ENCODE measurements at places on chromosomes 16 and 17.

GRCh38 chr17:57154921-57155320 is 69.9 kb downstream of the AKAP1 start:
- H3K36me3 ChIP-seq, result no peaks in the 10 kb centered on the region
- H3K4me3 ChIP-seq, result no peak overlapping the region
- DNase-seq, result no peak
- H3K4me1 ChIP-seq, result no peaks in the 10 kb centered on the region

DNA sequence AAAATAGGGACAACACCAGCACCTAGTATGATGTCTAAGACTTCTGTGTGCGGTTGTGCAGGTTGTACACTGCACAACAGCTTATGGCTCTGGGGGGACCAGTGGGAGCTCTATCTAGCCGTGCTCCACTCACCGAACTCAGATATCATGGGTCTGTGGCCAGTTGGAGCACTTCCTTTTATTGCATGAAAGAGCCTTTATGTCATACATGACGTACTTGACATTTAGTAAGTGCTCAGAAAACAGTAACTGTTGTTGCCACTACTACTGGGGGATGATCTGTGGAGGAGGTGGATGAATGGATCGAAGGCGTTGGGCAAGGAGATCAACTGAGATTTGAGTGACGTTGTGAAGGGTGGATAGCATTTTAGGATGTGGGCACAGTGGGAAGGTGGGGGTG is 368.8 kb downstream of the SNX29 start:
- DNase-seq, result no peak
- peaks cover 4% of the 10 kb centered on the region for H3K4me1 ChIP-seq
- H3K36me3 ChIP-seq, result no peaks in the 10 kb centered on the region
- H3K4me3 ChIP-seq, result no peak overlapping the region
- no peak overlapping the region for H3K27ac ChIP-seq
- H3K27me3 ChIP-seq, result no peaks in the 10 kb centered on the region

DNA sequence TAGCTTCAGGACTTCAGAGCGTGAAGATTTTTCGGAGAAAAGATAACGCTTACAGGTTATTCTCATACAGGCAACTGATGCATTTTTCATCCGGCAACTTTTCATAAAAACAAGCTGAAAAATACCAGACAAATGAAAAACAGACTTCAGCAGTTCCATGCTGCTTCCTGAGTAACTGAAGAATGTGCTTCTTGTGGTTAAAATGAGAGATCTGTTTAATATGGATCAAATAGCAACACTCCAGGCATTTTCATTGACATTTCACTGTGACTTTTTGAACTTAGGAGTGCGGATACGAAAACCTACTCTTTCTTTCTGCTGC is 705 bp upstream of the PITPNC1 start:
- H3K27ac ChIP-seq, result peak overlapping the region; percentile 91
- H3K36me3 ChIP-seq, result no peaks in the 10 kb centered on the region
- DNase-seq, result no peak
- H3K27me3 ChIP-seq, result no peaks in the 10 kb centered on the region
- peak overlapping the region; percentile 95 for H3K4me3 ChIP-seq

GRCh38 chr17:8015957-8016631 is 13.7 kb downstream of the GUCY2D start:
- H3K4me1 ChIP-seq, result peaks cover 49% of the 10 kb centered on the region
- peak overlapping the region; percentile 78 for H3K27ac ChIP-seq
- H3K4me3 ChIP-seq, result peak overlapping the region; percentile 55
- no peaks in the 10 kb centered on the region for H3K36me3 ChIP-seq

- no peaks in the 10 kb centered on the region for H3K4me1 ChIP-seq
- H3K27me3 ChIP-seq, result no peaks in the 10 kb centered on the region
- H3K36me3 ChIP-seq, result no peaks in the 10 kb centered on the region
- DNase-seq, result no peak
- no peak overlapping the region for H3K27ac ChIP-seq
Observed at GRCh38 chr16:49454426-49455180, 81.0 kb downstream of the C16orf78 start.

DNA sequence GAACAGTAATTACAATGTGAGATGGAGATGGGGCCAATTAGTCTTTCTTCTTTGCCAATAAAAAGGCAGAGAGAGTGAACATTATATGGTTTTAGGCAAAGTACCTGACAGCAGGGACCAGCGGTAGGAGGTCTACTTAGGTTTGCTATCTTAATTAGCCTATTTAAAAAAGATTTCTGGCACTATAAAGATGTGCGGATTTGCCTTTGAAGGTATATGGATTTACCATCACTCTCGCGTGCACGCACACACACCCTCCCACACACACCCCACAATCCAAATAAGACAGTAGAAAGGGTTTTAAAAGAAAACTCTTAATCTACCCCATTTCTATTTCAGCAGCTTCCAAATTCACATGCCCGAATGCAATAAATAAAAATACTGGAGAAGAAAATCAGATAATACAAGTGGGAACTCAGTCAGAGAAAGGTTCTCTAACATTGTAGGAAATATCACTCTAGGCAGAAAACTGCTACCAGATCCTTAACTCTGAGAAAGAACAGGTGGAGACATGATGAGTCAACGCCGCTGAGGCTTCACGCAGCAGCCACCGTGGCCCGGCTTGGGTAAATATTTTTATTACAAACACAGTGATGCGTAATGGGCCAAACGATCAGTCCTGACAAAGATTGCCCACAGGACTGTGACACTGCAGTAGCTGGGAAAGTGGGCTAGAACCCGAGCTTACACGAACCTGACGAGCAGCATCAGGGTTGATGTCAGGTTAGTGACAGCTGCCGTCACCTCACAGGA is 66.6 kb upstream of the AXIN2 start:
- H3K27ac ChIP-seq, result no peak overlapping the region
- no peaks in the 10 kb centered on the region for H3K27me3 ChIP-seq
- H3K4me3 ChIP-seq, result no peak overlapping the region
- H3K4me1 ChIP-seq, result no peaks in the 10 kb centered on the region
- no peaks in the 10 kb centered on the region for H3K36me3 ChIP-seq

DNA sequence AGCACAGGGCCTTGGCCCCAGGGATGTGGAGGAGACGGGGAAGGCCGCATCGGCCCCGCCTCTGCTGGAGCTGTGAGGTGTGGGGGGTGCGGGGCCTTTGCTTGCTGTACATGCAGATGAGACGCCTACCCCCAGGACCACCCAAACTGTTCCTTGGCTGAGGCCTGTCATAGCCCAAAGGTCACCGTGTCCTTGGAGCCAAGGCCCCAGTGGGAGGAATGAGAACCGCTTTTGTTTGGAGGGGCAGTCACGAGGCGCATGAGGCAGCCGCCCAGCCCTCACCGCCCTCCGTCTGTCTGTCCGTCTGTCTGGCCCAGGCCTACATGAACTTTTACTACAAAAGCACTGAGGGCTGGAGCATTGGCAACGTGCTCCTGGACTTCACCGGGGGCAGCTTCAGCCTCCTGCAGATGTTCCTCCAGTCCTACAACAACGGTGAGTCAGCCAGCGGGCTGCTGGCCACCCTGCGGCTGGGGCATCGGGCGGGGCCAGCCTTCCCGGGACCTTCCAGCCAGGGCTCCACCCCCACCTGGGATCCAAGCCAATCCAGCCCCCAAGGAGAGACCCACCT is 8.8 kb downstream of the TAX1BP3 start:
- peak overlapping the region; percentile 53 for H3K27ac ChIP-seq
- no peaks in the 10 kb centered on the region for H3K27me3 ChIP-seq
- DNase-seq, result no peak
- peaks cover 15% of the 10 kb centered on the region for H3K4me1 ChIP-seq
- H3K36me3 ChIP-seq, result peaks cover 61% of the 10 kb centered on the region
- no peak overlapping the region for H3K4me3 ChIP-seq

DNA sequence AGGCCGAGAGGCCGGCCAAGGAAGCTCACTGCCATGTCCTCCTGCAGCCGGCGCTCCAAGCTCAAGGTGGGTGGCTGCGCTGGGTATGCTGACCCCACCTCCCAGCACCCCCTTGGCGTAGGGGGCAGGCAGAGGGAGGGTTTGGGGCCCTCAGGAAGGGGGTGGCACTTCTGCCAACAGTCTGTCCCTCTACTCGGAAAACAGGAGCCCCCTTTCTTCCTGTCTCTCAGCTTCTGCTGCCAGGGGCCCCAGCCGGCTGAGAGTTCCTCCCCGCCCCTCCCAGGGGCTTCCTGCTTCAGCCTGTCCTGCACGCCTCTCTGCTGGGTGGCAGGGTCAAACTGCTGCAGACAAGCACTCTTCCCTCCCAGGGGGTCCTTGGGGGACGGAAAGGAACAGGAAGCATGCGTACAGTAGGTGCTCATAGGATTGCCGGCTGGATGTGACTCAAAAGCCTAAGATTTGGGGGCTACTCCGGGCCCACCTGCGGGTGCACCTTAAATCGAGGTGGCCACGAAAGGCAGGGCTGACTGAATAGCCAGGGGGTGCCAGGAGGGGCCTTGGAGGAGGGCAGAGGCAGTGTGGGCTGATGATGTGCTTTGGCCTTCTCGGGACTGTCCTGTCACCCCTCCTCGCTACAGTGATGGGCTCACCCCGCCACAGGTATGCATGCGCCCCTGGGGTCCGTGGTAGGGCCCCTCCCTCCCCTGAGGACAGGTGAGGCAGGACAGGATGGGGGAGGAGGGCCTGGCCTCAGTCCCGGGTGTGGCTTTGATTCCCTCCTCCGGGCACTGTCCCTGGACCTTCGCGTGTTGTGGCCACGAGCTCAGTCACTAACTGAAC is 4.0 kb downstream of the CBX2 start:
- DNase-seq, result peak; percentile 28
- H3K4me1 ChIP-seq, result peaks cover 19% of the 10 kb centered on the region
- H3K4me3 ChIP-seq, result no peak overlapping the region
- H3K27ac ChIP-seq, result no peak overlapping the region

- H3K4me3 ChIP-seq, result no peak overlapping the region
- DNase-seq, result peak; percentile 76
- H3K27me3 ChIP-seq, result peaks cover 17% of the 10 kb centered on the region
- H3K4me1 ChIP-seq, result peaks cover 13% of the 10 kb centered on the region
- H3K36me3 ChIP-seq, result no peaks in the 10 kb centered on the region
Observed at GRCh38 chr17:79915850-79916430, 76.7 kb upstream of the CBX4 start.

DNA sequence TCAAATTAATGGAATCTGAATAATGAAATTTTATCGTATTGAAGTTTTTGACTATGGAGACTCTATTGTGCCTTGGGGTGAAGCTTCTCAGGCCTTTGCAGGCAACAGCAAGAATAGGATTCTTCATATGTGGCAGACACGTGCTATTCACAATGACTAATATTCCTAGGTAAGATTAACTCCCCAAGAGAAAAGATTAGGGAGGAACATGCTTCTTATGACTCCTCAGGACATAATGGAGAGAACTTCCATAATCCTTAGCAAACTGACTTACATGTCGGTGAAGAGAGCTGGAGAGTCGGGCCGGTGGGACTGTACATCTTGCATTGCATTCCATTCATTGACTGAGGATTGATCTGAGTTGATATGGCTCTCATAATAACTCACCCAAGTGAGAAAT is 48.9 kb upstream of the CORO6 start:
- no peaks in the 10 kb centered on the region for H3K27me3 ChIP-seq
- no peak overlapping the region for H3K27ac ChIP-seq
- H3K4me3 ChIP-seq, result no peak overlapping the region
- no peaks in the 10 kb centered on the region for H3K4me1 ChIP-seq

DNA sequence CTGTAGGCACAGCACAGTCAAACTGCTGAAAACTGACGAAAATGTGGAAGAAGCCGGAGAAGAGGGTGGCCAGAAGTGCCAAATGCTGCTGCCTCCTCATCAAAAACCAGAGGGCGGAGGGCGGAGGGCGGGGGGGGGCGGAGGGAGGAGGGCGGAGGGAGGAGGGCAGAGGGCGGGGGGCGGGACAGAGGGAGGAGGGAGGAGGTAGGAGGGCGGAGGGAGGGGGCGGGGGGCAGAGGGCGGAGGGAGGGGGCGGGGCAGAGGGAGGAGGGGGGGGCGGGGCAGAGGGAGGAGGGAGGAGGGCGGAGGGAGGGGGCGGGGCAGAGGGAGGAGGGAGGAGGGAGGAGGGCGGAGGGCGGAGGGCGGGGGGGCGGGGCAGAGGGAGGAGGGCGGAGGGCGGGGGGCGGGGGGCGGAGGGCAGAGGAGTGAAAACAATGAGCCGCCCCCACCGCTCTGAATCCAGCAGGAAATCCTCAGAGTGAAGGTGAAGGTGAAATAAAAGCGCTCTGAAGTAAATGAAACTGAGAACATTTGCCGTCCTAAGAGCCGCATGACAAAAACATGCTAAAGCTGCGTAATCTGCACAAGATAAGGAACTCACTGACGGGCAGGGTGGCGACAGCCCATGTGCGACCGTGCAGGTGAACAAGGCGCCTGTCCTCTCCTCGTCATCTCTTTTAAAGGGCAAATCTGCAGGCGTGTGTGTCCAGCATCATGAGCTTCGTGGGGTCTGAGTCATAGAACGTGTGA is 22.6 kb upstream of the CBFA2T3 start:
- H3K27ac ChIP-seq, result no peak overlapping the region
- peaks cover 46% of the 10 kb centered on the region for H3K27me3 ChIP-seq
- no peak overlapping the region for H3K4me3 ChIP-seq
- DNase-seq, result no peak
- no peaks in the 10 kb centered on the region for H3K36me3 ChIP-seq

DNA sequence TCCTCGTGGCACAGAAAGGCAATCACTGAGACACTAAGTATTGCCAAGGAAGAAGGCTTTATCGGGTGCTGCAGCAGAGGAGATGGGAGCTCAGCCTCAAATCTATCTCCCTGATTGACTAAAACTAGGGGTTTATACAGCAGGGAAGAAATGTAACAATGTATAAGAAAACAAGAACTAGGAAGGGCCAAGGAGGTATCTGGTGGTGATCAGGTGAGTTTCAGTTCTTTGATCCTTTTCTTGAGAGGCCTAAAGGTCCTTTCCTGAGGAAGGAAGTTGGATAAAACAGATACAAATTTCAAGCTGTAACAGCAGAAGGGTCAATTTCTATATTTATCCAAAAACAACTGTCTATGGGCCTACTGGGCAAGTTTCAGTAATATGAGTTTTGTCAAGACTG is 212.4 kb downstream of the COPRS start:
- H3K27ac ChIP-seq, result no peak overlapping the region
- H3K36me3 ChIP-seq, result no peaks in the 10 kb centered on the region
- H3K27me3 ChIP-seq, result no peaks in the 10 kb centered on the region
- no peaks in the 10 kb centered on the region for H3K4me1 ChIP-seq
- no peak for DNase-seq

DNA sequence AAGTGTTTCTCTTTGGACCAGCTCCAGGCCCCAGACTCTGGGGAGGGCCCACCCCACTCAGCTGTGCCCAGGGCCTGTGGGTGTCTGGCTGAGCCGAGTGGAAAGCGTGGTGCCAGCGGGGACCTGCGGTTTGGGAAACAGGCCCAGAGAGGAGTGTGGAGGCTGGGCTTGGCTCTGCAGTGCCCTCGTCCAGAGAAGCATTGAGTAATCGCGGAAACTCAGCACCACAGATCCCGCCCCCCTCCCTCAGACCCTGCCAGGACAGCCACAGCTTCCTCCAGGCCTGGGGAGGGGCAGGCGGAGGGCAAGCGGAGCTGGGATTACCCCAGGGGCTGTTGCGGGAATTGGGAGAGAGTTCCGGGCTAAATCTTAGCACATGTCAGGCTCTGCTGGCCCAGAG is 14.6 kb upstream of the PITPNA start:
- H3K27me3 ChIP-seq, result no peaks in the 10 kb centered on the region
- peak; percentile 96 for DNase-seq
- H3K36me3 ChIP-seq, result peaks cover 1% of the 10 kb centered on the region
- peaks cover 57% of the 10 kb centered on the region for H3K4me1 ChIP-seq
- peak overlapping the region; percentile 19 for H3K4me3 ChIP-seq

All from lower lobe of right lung (tissue), 2 donors.